ENCODE measurements at places on chromosomes 4 and X. TPM values are rescaled to one million over a fixed set of nuclear protein-coding genes. Genes with fewer than 3 reads are reported as not detected.

Gene DTHD1
- not detected for total RNA-seq

Gene GSPT2
- 6.4 TPM for total RNA-seq

- peaks cover 3% of the 10 kb centered on the region for H3K4me1 ChIP-seq
- no peaks in the 10 kb centered on the region for H3K27me3 ChIP-seq
- H3K4me3 ChIP-seq = no peak overlapping the region
- H3K36me3 ChIP-seq = no peaks in the 10 kb centered on the region
- H3K27ac ChIP-seq = no peak overlapping the region
Observed at GRCh38 chrX:44400588-44400987, 57.1 kb upstream of the EFHC2 start.

DNA sequence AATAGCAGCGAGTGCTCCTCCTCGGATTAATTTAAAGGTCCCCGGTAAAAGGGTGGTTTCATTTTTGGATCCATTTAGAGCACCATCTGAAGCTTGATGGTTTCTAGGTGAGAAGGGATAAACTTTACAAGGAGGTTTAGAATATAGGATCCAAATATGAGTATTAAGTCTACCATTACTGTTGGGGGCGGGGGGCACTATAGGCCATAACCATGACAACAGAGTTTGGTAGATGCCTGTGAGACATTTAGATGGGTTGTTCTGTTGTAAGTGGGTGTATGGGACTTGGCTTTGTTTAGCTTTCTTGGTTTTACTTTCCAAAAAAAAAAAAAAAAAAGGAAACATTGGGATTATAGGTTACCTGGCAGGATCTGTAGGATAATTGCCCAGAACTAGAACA lies 92.7 kb downstream of the TENT5D start:
- no peaks in the 10 kb centered on the region for H3K4me1 ChIP-seq
- no peak for DNase-seq
- H3K27me3 ChIP-seq = no peaks in the 10 kb centered on the region
- H3K27ac ChIP-seq = no peak overlapping the region

Data from esophagus muscularis mucosa (tissue), 4 donors.